Fibroblast of skin of left biceps (primary cell): ENCODE measurements at places on chromosomes 4 and X.

- DNase-seq = no peak
Measured at GRCh38 chr4:26131711-26132110, 189.1 kb upstream of the RBPJ start.

GRCh38 chr4:10381146-10381545 is 76.1 kb downstream of the ZNF518B start:
- no peak for DNase-seq

DNA sequence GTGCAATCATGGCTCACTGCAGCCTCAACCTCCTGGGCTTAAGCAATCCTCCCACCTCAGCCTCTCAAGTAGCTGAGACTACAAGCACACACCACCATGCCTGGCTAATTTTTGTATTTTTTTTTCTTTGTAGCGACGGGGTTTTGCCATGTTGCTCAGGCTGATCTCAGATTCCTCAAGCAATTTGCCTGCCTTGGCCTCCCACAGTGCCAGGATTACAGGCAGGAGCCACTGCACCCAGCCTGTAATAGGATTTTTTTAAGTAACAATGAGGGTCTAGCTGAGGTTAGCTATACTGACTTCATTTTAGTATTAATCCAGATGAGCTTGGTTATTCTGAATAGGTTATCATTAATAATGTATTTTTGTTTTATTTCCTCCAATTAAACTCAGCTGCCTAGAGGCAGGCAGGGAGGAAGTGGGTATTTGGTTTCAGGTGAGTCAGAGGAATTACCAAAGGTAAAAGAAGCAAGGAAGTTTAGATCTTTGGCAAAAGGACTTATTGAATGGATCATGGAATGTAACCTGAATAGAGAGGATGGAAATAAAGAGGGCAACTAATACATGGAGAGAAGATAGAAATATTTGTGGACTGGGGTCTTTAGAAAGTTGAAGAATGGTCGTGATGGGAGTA is 1023.3 kb upstream of the TENM3 start:
- DNase-seq = no peak

- DNase-seq = no peak
Measured at GRCh38 chr4:112966701-112967488, 82.6 kb upstream of the ANK2 start.

GRCh38 chrX:42748067-42748850 is 29.7 kb downstream of the PPP1R2C start:
- no peak for DNase-seq

DNA sequence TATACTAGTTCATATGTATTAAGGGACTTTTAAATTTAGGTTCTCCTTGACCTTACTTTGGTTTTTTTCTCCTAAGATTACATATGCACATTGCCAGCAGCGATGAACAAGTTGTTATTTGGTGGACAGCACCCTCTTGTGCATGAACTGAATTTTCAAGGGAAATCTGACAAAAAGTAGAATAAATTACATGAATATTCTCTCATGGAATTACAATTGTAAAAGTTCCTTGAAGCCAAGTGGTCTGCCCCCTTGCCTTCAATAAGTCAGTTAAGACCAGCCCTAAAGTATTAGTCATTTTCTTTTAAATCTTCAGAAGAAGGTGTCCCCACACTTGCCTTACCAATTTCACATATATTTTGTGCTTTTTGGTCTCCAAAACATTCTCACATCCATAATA is 30.7 kb upstream of the SMARCA5 start:
- DNase-seq = peak; percentile 5

GRCh38 chr4:54189140-54189539 is 40.0 kb upstream of the PDGFRA start:
- DNase-seq = no peak

DNA sequence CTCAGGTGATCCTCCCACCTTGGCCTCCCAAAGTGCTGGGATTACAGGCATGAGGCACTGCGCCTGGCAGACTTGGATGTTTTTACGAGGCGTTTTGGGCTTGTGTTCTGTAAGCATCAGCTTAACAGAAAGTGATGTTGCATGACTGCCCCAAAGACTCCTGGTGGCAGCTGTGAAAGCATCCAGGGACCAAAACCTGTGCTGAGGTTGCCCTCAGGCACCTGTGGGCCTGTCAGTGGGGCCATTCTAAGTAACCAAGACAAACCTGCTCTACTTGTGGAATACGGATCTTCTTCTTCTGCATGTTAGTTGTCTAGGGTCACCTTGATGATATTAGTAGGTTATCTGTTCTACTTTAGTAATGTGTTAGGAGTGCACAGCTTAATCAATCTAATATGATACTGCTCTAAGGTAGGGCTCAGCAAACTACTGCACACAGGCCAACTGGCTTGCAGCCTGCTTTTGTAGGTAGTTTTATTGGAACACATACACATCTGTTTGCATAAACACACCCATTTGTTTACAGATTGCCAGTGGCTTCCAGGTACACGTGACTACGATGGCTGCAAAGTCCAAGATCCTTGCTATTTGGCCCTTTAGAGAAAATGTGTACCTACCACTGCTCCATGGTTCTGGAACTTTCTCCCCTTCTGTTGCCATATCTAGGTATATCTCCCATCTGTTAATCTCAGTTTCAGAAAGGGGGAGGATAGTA is 136.7 kb downstream of the GPR143 start:
- no peak for DNase-seq

GRCh38 chr4:37561803-37562207 is 124.4 kb downstream of the RELL1 start:
- DNase-seq = no peak

GRCh38 chr4:105896461-105896942 is 1.2 kb downstream of the NPNT start:
- DNase-seq = no peak

DNA sequence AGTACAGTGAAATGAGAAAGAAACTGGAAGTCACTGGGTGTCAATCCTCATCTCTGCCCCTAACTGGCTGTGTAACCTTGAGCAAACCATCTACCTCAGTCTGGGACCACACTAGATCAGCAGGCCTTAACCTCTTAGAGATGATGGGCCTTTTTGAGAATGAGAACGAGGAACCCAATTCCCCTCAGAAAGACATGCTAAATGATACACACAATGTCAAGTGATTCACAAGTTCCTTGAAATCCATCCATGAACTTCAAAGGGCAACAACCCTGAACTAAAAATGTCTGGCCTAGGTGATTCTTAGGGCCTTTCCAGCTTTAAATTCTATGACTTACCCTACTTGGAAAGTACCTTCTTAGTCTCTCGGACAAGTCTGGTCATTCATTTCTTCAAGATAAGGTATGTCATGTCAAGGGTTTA is 47.4 kb downstream of the ACSL4 start:
- no peak for DNase-seq

DNA sequence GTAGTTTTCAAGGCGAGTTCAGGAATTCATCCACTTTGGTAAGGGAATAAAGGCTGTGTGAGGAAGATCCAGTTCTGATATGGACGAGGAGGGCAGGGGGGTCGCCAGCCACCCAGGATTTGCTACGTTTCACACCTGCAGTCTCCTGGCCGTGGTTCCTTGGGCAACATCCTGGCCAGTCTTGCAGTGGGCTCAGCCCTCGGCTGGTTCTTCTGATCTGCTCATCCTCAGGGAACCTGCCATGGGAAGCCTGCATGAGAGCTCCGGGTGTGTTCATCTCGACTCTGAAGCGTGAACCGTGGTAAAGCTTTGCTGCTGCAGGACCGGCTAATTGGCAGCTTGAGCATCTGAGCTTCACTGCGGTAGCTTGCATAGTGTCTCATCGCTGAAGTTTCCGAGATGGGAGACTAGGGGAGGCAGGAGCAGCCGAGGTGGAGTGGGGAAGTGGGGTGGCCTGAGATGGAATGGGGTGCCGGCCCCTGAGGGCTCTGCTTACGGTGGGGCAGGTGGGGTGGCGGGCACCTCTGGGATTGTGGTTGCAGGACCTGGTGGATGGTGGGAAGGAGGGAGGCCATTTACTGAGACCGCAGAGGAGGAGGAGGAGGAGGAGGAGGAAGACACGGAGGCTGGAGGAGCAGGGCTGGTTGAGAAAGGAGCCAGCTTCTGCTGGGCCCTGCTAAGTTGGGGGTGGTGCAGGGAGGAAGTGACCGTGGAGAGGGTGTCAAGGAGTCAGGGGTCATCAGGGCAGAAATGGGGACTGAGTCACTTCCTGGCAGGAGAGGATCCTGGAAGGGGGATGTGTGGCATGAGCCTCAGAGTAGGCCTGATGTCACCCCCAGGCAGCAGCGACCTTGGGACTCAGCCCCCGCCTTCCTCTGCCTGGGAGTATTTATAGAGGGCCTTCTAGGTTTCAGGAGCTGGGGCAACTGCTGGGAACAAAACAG is 213.1 kb upstream of the PSAPL1 start:
- no peak for DNase-seq

DNA sequence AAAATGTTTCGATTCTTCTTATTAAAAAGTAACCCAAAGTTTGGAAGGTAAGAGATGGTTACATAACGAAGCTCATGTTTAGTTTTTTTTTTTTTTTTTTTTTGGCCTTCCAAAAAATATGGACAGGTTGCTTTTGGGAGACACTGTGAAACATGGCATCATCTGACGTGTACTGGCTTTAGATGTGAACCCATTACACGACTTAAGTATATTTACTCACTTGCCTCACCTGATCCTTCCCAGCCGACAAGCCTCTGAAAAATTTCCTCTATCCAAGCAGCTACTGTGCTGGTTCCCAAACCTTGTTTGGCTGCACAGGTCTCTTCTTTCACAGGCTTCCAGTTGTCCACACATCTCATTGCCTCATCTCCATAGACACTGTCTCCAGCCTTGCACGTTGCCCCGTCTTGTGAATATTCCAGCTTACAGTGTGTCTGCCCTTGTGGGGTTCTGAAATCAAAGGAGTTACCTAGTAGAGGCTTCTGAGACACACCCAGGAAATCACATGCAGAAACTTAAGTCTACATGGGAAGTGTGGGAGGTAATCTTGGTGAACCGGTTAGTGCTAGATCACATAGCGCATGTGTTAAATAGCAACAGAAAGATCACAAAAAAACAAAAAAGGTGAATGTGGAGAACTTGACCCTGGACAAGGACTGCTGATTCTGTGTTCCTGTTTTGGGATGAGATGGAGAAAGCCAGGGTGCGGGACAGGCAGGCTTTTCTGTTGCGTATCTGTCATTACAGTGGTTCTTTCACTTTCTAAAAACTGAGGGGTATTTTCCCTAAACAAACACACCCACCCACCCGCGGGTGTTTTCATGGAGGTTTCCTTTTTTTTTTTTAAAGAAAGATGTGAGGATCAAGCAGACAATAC is 328.6 kb downstream of the ARHGAP10 start:
- no peak for DNase-seq

DNA sequence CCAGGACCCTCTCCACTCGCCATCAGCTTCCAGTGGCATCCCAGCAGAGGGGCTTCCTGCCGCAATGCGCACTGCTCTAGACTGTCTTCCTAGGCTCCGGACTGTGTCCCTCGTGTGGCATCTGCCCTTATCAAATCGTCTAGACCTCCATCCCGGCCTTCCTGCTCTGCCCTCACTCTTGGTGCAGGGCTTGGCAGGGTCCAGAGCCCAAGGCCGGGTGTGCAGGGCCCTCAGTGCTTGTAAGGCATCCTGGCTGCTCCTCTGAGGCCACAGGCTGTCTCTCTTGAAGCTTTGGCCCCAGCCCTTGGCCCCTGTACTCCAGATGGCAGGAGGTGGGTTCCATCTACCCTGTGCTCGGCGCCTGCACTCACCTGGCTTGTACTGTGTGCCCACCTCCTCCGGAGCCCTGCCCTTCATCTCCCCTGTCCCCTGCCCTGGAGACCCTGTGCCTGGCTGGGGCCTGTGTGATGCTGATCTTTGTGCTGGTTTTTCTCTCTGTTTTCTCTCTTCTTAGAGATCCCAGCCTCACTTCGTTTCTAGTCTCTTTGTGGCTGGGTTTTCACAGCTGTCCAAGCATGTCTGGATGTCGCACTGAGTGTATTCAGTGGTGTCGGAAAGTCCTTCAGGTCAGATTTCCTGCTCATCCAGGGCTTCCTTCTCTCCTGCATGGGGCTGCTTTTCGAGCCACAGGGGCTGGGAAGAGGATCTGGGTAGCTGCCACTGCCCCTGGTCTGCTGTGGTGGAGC is 3.7 kb upstream of the TREX2 start:
- no peak for DNase-seq

GRCh38 chrX:11619441-11619840 is 46.3 kb downstream of the ARHGAP6 start:
- peak; percentile 22 for DNase-seq

DNA sequence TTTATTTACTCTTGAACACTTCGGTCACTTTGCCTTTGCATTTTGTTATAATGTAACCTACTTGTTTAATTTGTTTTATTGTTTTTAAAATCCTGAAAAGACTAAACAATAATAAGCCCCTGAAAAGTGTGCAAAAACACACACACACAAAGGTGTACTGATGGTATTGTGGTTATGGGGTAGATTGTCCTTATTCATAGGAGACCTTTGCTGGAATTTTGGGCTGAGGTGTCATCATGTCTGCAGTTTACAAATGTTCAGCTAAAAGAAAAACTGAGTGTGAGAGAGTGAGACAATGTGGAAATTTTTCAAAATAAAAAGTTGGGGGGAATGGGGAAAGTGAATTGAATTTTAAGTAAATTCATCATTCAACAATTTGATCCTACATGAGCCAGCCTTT is 174.9 kb downstream of the QDPR start:
- DNase-seq = no peak

DNA sequence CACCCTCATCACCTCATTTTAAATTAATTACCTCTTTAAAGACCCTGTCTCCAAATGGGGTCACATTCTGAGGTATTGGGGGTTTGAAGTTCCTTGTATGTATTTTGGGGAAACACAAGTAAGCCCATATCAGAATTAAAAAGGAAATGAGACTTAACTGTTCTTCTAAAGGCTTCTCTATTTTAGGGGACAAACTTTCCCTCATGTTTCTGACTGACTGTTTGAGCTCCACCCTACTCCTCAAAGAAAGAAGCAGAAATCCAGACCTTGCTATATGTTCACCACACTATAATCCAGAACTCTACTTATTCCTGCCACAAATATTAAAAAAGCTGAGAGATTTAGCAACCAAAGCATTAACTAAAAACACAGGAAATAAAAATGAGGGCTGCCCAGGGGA is 258.8 kb downstream of the ARHGAP24 start:
- DNase-seq = no peak

DNA sequence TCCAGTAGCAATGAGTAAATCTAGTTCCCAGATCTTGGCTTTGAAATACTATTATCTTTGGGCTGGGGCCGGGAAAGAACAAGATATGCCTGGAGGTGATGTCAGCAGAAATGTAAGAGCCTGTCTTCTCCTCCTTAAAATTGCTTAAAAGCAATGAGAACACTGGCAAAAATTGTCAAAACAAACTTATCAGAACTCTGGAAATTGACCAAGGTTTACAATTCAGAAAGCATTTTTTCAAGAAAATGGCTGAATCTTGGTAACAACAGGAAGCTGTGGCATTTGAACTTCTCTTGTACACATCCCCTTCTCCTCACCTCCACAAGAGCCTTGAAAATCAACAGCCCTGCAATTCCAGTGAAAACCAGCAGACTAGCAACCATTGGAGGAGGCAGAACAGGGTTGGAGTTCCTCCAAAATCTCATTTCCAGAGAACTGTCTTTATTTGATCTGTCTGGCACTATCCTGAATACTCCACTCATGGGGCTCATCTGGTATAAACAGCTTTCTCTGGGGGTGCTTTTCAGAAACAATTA is 13.5 kb downstream of the TIMP1 start:
- no peak for DNase-seq
